ENCODE measurements at places on chromosomes 16 and 17. TPM values are rescaled to one million over a fixed set of nuclear protein-coding genes. Genes with fewer than 3 reads are reported as not detected.

DNA sequence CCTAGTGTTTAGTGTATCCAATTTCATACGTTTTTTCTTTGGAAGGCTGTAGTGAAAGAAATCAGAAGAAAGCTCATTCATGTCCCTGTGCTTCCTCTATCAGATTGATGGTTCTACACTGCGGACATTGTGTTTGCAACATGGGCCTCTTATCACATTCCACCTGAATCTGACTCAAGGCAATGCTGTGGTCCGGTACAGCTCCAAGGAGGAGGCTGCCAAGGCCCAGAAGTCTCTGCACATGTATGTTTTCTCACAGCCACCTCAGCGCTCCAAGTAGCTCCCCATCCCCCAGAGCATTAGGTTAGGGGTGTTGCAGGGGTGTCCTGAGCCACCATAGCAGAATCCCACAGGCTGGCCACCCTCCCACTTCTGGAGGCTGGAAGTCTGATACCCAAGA is 25.2 kb downstream of the TMC6 start:
- no peak for DNase-seq

- no peak for DNase-seq
Measured at GRCh38 chr16:70320121-70320520, 21.1 kb downstream of the DDX19B start.

The KLHL36 gene
- 60.3 TPM for total RNA-seq

GRCh38 chr16:67538666-67539101 is 10.1 kb downstream of the RIPOR1 start:
- DNase-seq: no peak

DNA sequence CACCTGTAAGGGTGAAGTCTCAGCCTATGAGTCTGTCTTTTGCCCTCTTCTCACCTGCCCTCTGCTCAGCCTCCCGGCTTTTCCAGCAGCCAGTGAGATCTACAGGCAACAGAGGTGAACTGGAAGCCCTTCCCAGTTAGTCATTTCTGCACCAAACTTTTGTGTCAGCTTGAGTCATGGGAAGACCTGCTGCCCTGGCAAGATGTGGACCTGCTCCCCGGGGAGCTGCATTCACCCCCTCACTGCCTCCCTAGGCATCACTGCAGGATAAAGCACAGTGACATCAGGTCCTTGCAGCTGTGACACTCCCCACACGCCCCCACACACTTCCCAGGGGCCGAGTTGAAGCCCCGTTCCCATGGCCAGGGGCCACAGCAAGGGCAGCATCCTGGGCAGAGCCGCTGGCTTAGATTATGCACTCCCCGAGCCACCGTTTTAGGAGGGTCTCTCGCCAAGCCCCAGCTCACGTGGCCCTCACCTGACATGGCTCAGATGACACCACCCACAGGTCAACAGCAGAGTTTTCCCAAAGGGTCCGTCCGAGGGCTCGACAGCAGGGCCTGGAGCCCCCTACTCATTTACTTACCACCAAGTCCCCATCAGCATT is 6.5 kb upstream of the ABR start:
- DNase-seq: no peak

- no peak for DNase-seq
Measured at GRCh38 chr16:72840631-72841381, 207.1 kb downstream of the ZFHX3 start.

The MAP2K6 gene
- 146 TPM for total RNA-seq

The TNFSF13 gene
- total RNA-seq: 73.3 TPM

The NOS2 gene
- total RNA-seq: 10.5 TPM

DNA sequence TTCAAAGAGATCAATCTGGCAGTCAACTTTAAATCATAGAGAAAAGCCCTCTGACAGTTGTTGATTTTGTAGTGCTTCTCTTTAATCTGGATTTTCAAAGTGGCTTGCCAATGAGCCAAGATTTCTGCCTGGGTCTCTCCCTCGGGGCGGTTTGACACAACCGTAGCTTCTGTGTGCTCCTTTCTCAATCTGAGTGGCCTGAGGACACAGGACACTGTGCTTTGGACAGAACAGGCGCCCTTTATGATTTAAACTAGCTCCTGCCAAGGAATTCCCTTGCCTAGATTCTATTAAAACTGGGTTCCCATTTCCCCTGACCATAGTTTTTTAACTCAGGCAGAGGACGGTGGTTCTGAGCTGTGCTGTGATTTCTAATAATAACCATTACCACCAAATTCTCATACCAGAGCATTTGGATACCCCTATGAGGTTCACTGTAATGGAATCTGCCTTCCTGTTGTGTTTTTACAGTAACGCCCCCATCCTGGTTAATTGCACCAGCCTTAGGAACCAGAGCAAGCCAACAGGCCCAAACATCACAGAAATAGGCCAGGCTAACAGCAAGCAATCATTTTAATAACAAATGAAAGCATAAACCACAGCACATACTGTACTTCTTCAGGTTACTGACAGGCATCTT is 4.0 kb downstream of the ZFHX3 start:
- DNase-seq: no peak

The NECAB2 gene
- 2.0 TPM for total RNA-seq

Data from mucosa of descending colon (tissue), 3 donors.